ENCODE measurements at places on chromosomes 5 and 9. TPM values are rescaled to one million over a fixed set of nuclear protein-coding genes. Genes with fewer than 3 reads are reported as not detected.
A peak's percentile ranks its signal among the peaks of the same experiment; 100 is the strongest.

DNA sequence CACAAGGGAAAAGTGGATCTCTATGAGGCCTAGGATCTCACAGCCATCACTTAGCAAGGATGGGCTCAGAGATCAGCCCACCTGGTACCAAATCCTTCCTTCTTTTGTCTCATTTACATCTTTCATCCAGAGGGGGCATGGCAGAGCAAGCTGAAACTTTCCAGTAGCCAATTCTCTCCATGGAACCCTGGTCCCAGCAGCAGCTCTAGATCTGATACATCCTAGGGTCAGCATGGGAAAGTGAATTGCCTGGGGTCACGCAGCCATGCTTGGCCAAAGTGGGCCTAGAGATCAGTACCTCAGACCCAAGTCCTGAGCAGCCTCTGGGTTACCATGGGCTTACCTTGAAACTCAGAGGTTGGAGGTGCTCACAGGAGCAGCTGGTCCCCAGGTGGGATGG, 170.5 kb downstream of the GABBR2 start:
- no peak for DNase-seq

GRCh38 chr5:108581026-108581425, 166.7 kb upstream of the FER start:
- DNase-seq = no peak

GRCh38 chr5:81165493-81166119, 67.5 kb upstream of the CKMT2 start:
- no peak for DNase-seq

DNA sequence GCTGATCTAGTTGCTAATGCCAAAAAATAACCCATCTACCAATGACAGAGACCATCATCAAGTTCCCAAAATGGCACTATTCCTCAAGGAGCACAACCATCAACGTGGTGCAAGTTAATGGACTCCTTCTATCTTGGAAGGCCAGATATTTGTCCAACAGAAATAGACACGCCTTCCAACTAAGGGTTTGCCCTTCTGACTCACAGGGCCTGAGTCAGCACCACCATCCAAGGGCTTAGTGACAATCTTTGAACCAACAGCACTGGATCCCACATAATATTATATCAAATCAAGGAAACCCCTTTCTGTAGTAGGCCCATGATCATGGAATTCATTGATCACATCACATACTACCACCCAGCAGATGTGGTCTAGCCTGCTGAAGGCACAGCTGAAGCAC, 84.3 kb downstream of the MED27 start:
- no peak for DNase-seq

The SMIM33 gene
- polyA plus RNA-seq = 0.05 TPM

DNA sequence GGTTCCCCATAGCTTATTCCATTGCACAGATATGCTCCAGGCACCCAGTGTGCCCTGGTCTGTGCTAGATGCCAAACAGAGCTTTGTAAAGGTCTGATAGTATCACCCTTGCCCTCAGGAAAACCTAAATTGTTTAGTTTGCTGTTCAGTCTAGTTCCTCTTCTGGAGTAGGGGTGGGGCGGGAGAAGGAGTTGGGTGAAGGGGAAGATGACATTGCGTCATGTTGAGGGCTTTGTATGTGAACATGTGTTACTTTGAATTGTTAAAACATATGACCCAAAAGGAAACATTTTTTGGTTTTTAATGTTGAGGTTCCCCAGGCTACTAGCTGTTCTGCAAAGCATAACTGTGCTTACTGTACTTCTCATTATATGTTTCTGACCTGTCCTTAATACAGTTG, 40.6 kb downstream of the HACD4 start:
- DNase-seq = no peak

The ANGPTL2 gene
- 8.1 TPM for polyA plus RNA-seq

- DNase-seq = no peak
These were observed 472.9 kb downstream of the PRELID2 start for GRCh38 chr5:145362266-145362665.

The ZNF483 gene
- 3.9 TPM for polyA plus RNA-seq

DNA sequence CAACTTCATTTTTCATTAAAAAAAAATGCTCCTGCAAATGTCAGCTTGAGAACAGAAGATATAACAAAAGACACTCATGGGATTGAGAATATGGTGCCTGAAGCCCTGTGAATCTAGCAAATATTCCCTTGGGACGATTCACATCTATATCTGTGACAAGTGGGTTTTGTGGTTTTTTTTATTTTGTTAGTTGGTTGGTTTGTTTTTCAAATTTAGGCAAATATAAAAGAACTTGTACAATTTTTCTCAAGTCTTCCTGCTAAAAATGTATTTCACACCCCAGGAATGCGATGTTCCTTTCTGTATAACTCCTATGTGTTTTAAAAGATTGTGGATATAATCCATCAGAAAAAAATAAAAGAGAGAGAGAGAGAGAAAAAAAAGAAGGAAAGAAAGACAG, 1061.8 kb upstream of the ARRDC3 start:
- DNase-seq = no peak

- DNase-seq = no peak
These were observed 64.7 kb downstream of the CSF2 start for GRCh38 chr5:132138260-132138659.

- DNase-seq = peak; percentile 47
These were observed 45.2 kb downstream of the ANKDD1B start for GRCh38 chr5:75656311-75657003.

The ZNG1E gene
- polyA plus RNA-seq = 91.7 TPM

DNA sequence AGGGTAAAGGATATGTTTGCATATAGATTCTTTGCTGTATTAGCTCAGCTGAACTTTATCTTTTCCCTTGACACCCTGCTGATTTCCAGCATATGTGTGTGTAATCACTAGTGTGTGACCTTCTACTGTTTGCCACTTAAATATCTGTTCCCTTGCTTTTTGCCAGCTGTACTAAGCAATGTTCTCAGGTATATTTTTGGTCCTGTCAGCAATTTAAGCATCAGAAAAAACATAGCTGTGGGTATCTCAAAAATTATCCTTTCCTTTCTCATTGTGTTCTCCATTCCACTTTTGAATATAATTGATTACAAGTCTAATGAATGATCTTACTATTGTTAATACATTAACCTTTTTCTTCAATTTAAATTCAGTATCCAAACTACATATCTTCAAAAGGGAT, 59.2 kb upstream of the CDH10 start:
- DNase-seq = no peak

- no peak for DNase-seq
These were observed 1193.3 kb upstream of the CDH6 start for GRCh38 chr5:30000231-30000630.

DNA sequence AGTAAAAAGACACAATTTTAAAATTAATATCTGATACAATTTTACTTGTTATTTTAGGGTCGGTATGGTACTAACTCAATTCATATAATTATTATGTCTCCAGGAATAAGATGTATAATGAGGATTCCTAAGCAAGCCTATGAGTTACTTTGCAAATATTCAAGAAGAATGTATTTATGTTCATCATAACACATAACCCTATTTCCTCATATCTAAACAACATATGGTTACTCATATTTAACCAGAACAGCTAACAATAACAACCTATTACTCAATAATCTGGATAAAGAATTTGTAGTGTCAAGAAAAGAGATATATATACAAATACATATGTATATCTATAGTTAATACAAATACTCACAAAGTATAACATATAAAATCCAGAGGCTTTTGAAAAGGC, 285.9 kb downstream of the ARL15 start:
- no peak for DNase-seq

- DNase-seq = no peak
These were observed 157.9 kb upstream of the PANK3 start for GRCh38 chr5:168737066-168737465.

- no peak for DNase-seq
These were observed 602.1 kb downstream of the TAF11L14 start for GRCh38 chr5:18236386-18236785.

DNA sequence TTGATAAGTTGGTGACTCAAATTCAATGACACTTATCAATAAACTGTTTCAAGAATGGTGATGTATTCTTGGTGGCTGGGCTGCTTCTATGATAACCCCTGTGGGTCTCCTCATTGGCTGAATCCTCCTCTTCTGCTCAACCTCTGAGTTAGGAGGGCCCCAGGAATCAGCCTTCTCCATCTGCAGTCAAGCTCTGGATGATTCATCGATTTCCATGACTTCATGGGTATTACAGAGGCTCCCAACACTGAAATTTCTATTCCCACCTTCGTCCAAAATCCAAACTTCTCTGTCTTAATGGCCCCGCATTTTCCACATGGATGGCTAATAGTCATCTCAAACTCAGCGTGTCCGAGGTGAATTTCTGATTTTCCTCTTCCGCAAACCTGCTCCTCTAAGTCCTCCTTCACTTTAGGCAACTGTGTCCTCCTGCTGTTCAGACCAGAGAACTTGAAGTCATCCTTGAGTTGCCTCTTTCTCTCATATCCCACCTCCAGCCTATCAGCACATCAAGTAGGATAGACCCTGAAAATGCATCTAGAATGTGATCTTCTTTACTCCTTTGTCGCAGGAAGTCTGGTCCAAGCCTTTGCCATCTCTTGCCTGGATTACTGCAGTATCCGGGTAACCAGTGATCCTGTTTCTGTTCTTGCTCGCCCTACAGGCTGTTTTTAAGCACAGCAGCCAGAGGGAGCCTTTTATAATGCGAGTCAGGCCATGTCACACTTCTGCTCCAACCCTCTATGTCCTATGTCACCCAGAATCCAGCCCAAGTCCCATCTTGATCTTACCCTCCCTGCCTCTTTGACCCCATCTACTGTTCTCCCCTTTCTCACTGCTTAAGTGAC, 41.4 kb upstream of the IL7R start:
- no peak for DNase-seq

The CDC42SE2 gene
- polyA plus RNA-seq = 58.3 TPM

GRCh38 chr5:38827525-38827924, 18.3 kb upstream of the OSMR start:
- DNase-seq = no peak

The FAM221B gene
- 0.40 TPM for polyA plus RNA-seq

Data from left kidney (tissue), 8 donors.